ENCODE measurements at places on chromosomes 2 and 18. TPM values are rescaled to one million over a fixed set of nuclear protein-coding genes. Genes with fewer than 3 reads are reported as not detected.

DNA sequence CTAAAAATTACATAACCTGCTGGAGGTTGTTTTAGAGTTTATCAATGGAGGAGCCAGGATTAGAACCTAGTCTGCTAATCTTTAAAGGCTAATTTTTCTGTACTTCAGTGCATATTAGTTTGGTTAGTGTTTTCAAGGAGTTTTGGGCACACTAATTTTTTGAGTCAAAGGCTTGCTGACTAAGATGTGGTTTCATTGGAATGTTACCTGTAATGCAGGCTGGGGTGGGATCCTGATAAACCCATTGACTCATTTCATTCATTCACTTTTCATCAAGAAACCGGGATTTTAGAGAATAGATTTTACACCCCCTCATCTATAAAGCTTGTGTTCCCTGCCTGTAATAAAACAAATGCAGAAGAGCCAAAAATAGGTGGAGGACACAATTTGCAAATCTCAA lies 91.9 kb upstream of the IL1R2 start:
- H3K4me3 ChIP-seq: no peak overlapping the region
- no peak overlapping the region for H3K27ac ChIP-seq
- peaks cover 9% of the 10 kb centered on the region for H3K4me1 ChIP-seq
- DNase-seq: no peak

DNA sequence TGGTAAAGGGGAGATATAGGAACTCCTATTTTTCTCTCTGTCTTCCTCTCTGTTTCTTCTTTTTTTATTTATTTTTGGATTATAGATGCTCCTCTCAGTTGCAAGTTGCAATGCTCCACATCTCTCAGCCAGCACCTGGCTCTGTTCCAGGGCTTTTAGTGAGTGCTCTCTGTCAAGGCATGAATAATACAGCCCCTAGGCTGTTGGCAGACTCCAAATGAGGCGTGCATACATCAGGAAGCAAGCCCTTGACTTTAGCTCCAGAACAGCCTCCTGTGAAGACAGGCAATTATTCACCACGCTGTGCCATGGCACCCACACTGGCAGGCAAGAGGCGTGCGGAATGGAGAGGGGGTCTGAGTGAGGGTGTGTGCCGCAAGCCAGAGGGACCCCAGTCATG lies 228.1 kb upstream of the PXDN start:
- H3K27me3 ChIP-seq: no peaks in the 10 kb centered on the region
- no peaks in the 10 kb centered on the region for H3K36me3 ChIP-seq
- H3K27ac ChIP-seq: no peak overlapping the region
- H3K4me1 ChIP-seq: peaks cover 25% of the 10 kb centered on the region
- no peak for DNase-seq
- H3K4me3 ChIP-seq: no peak overlapping the region

DNA sequence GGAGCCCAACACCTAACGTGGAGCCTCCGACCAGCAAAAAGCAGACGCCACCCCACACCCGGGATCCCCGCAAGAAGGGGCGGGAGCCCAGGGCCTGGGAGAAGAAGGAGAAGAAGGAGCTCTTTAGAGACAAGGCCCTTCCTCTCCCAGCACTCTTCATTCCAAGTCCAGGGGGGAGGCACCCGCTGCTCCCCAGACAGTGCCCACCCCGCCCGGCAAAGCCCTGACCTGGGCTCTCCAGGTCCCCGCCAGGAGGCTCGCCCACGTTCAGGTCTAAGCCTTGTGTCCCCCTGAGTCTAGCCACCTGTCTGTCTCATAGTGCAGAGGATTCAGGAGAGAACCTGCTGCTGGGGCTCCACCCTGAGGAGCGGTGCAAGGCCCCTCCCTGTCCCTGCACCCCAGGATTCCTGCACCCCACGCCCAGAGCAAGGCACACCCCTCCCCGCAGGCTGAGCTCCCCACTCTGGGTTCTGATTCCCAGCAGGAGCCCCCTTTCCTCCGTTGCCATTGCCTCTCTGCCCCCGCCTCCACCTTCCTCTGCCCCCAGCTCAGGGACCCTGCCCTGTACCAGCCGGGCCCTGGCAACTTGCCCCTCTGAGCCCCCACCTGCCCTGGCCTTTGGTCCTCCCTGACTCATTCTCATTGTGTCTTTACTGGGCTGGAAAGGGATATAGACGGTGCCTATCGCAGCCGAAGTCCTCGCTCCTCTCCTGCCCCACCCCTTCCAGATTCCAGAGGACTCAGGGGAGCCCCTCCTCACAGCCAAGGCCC lies 33.5 kb upstream of the GPC1 start:
- H3K4me1 ChIP-seq: no peaks in the 10 kb centered on the region
- no peak for DNase-seq
- no peaks in the 10 kb centered on the region for H3K36me3 ChIP-seq
- H3K4me3 ChIP-seq: no peak overlapping the region
- H3K27me3 ChIP-seq: no peaks in the 10 kb centered on the region

FHL2 gene
- total RNA-seq: 35.7 TPM

CASP10 gene
- 3.5 TPM for total RNA-seq

Measured in GM23338 (cell line).